LoVo (cell line): ENCODE measurements at places on chromosomes 2 and 18.

DNA sequence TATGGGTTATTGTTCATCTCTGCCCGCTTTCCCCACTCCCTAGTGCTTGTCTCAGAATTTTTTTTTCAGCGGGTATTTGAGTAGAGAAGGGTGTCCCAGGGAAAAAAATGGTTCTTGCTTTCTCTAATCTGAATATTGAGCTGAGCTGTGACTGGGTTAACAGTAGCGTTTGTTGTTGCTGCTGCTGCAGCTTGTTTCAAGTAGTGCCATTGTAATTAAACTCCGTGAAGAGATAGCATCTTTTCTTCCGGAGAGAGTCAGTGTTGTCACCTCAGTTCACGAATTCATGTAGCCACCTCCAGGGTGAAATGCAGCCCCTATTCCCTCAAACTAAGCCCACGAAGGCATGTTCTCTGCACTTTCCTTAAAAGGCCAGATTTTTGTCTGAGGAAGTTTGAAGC is 1.5 kb upstream of the AAK1 start:
- no peak for DNase-seq

DNA sequence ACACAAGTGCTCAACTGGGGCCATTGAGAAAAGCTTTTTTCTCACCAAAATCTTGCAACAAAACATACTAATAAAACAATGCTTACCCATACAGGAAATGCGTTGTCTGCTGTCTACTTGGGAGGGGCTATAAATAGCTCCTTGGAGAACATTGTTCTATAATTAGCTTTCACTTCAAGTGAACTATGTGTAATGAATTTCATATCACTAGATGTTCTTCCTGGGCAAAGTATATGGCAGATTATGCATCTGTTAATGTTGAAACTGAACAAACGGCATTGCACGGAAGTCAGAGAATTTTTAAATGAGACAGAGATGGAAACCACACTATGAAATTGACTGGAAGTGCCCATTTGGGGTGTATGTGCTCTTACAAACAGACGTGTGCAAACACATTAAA is 6.4 kb upstream of the NPAS2 start:
- DNase-seq: no peak

DNA sequence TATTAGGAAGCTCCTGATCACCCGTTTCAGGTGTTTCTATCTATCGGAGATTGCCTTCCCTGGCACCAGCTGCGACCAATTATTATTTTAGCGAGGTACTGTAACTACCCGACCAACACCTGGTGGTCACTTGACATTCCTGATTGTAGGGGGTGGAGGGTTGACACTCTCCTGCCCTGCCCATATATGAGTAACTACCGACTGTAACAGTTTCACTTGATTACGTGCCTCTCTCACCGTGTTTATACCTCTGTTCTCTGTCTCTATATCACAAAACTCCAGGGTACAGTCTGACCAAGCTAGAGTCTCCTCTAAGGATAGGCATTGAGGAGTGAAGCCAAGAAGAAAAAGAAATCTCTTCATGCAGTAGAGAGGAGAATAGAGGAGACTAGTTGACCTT is 268.0 kb upstream of the LRATD1 start:
- DNase-seq: peak; percentile 20

GRCh38 chr2:120958623-120959366 is 223.1 kb downstream of the GLI2 start:
- DNase-seq: no peak

- no peak for DNase-seq
These were observed 27.2 kb downstream of the NBAS start for GRCh38 chr2:15533860-15534480.

- peak; percentile 64 for DNase-seq
These were observed 72.4 kb upstream of the YWHAQ start for GRCh38 chr2:9703085-9703678.

- DNase-seq: no peak
These were observed 293.1 kb downstream of the CDCA7 start for GRCh38 chr2:173647681-173648311.

DNA sequence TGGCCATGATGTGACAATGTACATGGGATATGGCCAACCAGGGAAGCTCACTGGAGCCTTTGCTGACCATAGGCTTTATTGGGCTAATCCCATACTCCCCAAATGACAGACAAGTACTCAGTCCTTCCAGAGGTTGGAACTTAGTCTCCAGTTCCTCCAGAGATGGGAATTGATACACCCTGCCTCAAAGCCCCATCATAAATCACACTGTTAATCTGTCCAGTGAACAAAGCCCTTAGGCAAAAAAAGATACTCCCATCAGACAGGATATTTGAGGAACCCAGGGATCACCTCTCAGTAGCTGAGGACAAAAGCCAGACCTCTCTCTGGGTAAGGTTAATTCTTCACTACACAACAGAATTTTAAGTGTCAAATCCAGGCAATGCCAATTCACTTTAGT is 247.5 kb upstream of the CDH20 start:
- DNase-seq: no peak
